ENCODE measurements at places on chromosomes 7 and 10.

DNA sequence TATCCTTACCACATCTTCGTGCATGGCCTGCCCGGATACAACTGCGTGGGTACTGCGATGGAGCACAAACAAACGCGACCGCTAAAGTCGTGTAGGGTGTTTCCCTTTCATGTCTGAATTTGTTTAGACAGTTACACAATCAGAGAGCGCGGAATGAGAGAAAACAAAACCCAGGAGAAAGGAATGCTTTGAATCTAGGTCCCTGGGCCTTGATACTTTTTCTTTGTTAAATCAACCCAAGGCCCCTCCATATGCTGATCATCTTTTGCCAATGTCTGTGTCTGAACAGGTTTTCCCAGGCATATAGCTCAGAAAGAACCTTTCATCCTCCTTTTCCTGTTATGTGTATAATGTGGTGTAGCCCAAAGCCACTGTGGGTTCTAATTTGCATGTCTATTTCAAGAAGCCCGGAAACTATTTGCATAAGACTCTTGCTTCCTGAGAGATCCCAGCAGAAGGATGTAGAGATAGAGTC lies 145.8 kb downstream of the FRMD4A start:
- DNase-seq, result no peak

DNA sequence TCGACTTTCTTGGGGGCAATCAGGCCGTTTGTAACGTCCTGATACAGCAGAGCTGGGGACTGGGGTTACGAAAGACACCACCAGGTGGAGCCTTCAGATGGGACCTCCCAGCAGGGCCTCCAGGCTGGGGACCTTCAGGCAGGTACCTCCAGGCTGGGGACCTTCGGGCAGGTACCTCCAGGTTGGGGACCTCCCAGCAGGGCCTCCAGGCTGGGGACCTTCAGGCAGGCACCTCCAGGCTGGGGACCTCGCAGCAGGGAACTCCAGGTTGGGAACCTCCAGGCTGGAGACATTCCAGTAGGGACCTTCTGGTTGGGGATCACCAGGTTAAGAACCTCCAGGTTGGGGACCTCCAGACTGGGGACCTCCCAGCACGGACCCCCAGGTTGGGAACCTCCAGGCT lies 23.5 kb upstream of the GPR146 start:
- no peak for DNase-seq

DNA sequence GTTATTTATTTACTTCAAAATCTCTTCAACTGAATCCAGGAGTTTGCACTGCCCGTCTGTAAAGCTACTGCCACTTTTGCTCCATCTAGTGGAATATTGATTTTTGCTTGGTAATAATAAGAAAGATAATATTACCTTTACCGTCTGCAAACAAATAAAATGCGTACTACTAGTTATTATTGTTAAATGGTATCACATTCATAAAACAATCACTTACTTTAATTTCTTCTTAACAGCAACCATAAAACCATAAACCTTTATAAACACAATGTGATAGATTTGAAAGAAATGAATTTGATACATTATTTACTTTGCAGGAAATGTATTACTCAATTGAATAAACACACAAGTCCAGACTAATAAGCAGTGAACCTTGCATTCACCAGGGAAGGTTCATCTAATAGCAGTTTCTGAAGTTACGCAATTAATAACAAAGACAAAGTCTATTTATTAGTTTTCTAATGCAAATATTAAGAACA lies 6.4 kb downstream of the AGMO start:
- DNase-seq, result no peak

DNA sequence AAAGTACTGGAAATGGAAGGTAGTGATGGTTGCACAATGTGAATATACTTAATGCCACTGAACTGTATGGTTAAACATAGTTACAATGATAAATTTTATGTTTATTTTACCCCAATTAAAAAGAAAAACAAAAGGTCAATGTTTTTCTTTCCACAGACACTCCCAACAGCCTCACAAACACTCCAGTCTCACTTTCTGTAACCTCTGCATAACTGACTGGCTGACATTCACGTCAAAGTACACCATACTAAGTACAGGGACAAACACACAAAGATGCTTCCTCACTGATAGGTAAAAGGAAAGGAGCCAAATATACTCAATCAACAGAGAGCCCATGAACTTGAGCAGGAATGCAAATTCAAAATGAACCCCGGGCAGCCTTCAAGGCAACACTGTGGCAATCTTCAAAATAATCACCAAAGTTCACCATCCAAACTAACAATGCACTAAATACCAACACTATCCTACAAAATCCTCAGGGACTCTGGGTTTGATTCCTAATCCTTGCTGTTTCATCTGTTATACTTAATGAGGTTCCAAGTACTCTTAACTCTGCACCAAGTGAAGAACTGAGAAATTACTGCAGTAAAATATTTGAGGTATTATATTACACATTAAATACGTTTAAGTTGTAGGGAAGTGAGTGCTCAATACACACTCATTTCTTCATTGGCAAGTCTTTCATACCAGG lies 90.8 kb downstream of the ARMH3 start:
- DNase-seq, result no peak

GRCh38 chr7:2792235-2792634 lies 51.9 kb downstream of the GNA12 start:
- DNase-seq, result no peak

DNA sequence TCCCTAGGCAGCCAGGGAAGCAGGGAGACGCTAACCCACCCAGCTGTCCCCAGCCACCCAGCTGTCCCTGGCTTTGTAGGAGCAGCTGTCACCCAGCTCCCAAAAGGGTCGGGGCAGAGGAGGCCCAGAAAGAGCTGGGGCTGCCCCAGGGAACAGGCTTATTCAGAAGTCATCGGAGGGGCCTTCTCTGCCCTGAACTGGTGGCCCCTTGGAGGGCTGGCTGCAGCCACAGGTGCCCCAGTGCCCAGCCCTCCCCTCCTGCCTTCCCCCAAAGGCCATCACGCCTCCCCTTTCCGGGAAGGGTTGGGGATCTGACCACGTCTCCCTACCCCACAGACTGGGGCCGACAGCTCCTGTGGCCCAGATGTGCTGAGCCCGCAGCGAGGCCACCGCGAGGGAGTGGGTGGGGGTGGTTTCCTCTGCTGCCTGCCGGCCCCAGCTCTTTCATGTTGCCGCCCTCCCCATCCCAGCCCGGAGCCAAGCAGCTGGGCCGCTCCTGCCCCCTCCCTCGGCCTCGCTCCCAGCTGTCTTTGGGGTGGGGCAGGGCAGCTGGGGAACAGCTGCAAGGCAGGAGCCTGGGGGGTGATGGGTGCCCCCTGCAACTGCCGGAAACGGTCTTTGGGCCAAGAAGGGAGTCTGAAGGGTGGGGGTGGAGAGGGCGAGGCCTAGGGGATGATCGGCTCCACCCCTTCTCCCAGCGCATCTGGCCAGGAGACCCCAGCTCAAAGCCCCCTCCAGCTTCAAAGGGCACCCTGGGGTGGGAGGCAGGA lies 16.8 kb downstream of the TRIM8 start:
- peak; percentile 64 for DNase-seq

DNA sequence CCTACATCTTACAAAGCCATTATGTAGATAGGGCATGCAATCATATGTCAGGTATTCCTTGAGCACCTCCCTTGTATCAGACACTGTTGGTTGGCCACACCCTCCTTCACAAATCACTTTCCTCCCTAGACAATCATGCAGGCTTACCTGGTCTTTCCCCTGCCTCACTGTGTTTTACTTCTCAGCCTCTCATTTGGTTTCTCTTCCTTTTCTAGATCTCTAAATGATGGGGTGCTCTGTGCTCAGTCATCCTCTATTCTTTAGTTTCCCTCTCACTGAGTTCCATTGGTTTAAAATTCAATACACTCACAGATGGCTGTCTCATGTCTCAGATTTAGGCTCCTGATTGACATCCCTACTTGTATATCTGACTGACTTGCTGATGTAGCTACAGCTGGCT lies 31.4 kb downstream of the ANK3 start:
- no peak for DNase-seq

Measured in retina (tissue), 1 donor.